ENCODE measurements at places on chromosomes 6 and 20.

DNA sequence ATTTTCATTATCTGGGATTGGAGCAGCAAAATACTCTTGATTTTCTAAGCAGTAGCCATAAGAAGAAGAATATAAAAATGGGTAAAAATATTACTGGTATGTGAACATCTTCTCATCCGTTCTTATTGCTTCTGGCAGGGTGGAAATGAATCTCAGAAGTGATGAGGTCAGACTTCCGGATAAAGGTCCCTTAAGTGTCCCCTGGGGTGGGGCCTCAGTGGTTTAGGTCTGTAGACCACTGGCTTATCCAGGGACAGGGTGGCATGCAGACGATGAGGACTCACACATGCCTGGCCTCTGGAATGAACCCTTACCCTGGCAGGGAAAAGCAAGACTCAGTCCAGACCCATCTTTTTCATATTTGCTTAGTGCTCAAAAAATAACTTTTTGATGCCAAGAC, 143.3 kb downstream of the UST start:
- H3K4me1 ChIP-seq: peaks cover 4% of the 10 kb centered on the region
- H3K27ac ChIP-seq: peak overlapping the region; percentile 40
- H3K27me3 ChIP-seq: no peaks in the 10 kb centered on the region
- H3K36me3 ChIP-seq: peaks cover 34% of the 10 kb centered on the region

DNA sequence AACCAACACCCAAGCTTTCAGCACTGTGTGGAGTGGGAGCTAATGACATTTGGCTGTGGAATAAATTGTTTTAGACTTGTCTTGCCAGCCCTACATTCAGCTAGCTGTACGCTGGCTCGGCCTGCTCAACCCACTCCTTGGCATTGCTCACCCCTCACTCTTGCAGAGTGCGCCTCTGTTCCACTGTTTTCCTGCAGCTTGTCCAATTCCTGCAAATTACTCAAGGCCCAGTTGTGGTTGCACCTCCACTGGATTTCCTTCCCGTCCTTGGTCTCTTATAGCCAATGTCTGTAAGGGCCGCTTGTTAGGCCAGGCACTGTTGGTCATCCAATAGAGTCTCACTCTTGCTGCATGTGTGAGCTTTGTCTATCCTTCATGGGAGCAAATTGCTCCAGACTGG, 289.2 kb upstream of the RNF24 start:
- H3K36me3 ChIP-seq: no peaks in the 10 kb centered on the region
- no peak for DNase-seq
- no peak overlapping the region for H3K4me3 ChIP-seq
- no peaks in the 10 kb centered on the region for H3K4me1 ChIP-seq

- H3K27me3 ChIP-seq: peaks cover 5% of the 10 kb centered on the region
- no peaks in the 10 kb centered on the region for H3K4me1 ChIP-seq
- no peaks in the 10 kb centered on the region for H3K36me3 ChIP-seq
- DNase-seq: no peak
- no peak overlapping the region for H3K27ac ChIP-seq
Observed at GRCh38 chr6:52053038-52053695, 34.2 kb downstream of the PKHD1 start.

DNA sequence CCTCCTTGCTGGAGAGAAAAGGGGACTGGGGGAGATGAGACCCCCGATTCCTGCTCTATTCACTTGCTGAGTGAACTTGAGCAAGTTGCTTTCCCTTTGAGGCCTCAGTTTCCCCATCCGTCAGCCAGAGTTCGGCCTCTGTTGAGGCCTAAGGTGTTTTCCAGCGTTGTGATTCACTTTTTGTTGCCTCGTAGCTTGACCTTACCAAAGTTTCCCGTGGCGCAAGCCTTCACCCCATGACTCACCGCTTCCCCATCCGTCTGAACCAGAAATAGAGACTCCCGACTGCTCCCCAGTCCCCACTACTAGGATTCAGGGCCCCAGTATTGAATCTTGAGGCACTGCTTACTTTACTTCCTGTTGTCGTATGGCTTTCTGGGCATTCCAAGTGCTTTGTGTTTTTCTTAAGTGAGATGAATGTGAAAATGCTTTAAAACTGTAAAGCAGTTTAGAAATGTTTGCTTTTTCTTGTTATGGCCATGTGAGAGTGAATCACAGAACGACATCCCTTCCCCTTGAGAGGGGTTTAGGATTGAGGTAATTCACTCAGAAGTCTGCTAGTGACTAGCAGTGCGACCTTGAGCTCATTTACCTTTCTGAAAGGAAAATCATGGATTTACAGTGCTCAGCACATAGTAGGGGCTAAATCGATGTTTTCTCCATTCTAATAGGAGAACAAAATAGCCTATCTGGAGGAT, 1.2 kb downstream of the CHMP4B start:
- H3K27ac ChIP-seq: peak overlapping the region; percentile 95
- peak overlapping the region; percentile 100 for H3K4me3 ChIP-seq
- no peak for DNase-seq
- H3K27me3 ChIP-seq: no peaks in the 10 kb centered on the region

DNA sequence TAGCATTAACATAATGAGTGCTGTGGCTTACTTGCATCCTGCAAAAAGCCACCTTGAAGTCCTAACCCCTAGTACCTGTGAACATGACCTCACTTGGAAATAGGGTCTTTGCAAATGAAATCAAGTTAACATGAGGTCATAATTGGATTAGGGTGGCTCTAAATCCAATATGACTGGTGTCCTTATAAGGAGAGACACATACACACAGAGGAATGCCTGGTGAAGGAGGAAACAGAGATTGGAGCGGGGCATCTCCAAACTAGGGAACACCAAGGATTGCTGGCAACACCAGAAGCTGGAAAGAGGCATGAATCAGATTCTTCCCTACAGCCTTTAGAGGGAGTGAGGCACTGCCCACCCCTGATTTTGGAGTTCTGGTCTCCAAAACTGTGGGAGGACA, 17.6 kb upstream of the RPS6KA2 start:
- peaks cover 8% of the 10 kb centered on the region for H3K27me3 ChIP-seq
- peaks cover 3% of the 10 kb centered on the region for H3K36me3 ChIP-seq
- H3K4me1 ChIP-seq: peaks cover 5% of the 10 kb centered on the region
- DNase-seq: no peak
- no peak overlapping the region for H3K4me3 ChIP-seq

- H3K27me3 ChIP-seq: no peaks in the 10 kb centered on the region
- no peaks in the 10 kb centered on the region for H3K36me3 ChIP-seq
- no peak overlapping the region for H3K4me3 ChIP-seq
- no peaks in the 10 kb centered on the region for H3K4me1 ChIP-seq
- no peak overlapping the region for H3K27ac ChIP-seq
Observed at GRCh38 chr6:165183071-165183470, 126.3 kb downstream of the C6orf118 start.

GRCh38 chr6:33315793-33316602, 1.5 kb downstream of the ZBTB22 start:
- peak overlapping the region; percentile 100 for H3K27ac ChIP-seq
- H3K4me3 ChIP-seq: peak overlapping the region; percentile 94
- DNase-seq: no peak

DNA sequence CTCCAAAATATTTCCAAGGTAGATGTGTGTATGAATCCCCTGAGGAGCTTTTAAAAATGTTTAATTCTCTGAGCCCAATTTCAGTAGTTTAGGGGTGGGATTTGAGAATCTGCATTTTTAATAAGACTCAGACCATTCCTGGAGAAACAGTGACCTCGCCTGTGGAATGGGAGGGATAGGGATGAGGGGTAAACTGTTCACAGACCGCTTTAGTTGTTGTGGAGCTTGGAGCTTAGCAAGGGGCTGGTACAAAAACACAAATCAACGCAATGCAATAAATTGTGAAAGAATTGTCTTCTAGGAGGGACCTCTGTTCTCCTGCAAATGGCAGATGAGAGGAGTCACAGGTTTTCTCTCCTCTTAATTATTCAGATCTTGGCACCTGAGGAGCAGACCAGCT, 239.3 kb upstream of the SULF2 start:
- no peak for DNase-seq
- no peak overlapping the region for H3K27ac ChIP-seq
- peaks cover 14% of the 10 kb centered on the region for H3K27me3 ChIP-seq
- H3K4me3 ChIP-seq: no peak overlapping the region
- peaks cover 4% of the 10 kb centered on the region for H3K4me1 ChIP-seq
- peaks cover 2% of the 10 kb centered on the region for H3K36me3 ChIP-seq

DNA sequence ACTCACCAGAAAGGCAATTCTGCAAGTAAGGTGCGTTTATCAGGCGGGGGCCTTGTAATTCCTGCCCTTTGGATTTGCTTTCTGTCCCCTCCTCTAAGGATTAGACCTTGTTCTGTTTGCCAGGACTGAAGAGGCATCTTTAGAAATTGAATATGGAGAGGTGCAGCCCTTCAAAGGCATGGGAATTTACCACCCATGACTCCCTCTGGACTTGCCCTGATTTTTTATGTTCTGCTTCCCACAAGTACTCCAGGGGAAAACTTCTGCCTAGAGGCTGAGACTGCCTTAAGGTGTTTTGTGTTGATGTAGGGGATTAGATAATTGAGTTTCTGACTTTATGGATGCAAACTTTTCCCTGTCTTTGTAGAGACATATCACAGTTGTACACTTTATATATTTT, 30.2 kb downstream of the SYTL3 start:
- H3K27me3 ChIP-seq: no peaks in the 10 kb centered on the region
- H3K27ac ChIP-seq: no peak overlapping the region
- H3K4me1 ChIP-seq: no peaks in the 10 kb centered on the region
- H3K4me3 ChIP-seq: no peak overlapping the region
- H3K36me3 ChIP-seq: peaks cover 7% of the 10 kb centered on the region
- DNase-seq: no peak

- H3K4me3 ChIP-seq: no peak overlapping the region
- H3K4me1 ChIP-seq: no peaks in the 10 kb centered on the region
- no peak overlapping the region for H3K27ac ChIP-seq
- no peaks in the 10 kb centered on the region for H3K36me3 ChIP-seq
- DNase-seq: no peak
Observed at GRCh38 chr6:73774311-73774774, 78.3 kb downstream of the CD109 start.

GRCh38 chr6:21731411-21732031, 138.0 kb downstream of the SOX4 start:
- H3K4me3 ChIP-seq: no peak overlapping the region
- H3K27ac ChIP-seq: no peak overlapping the region
- no peaks in the 10 kb centered on the region for H3K4me1 ChIP-seq
- no peak for DNase-seq

GRCh38 chr6:39806278-39806677, 14.1 kb downstream of the DAAM2 start:
- H3K27me3 ChIP-seq: peaks cover 7% of the 10 kb centered on the region
- no peaks in the 10 kb centered on the region for H3K36me3 ChIP-seq
- no peak overlapping the region for H3K27ac ChIP-seq
- DNase-seq: no peak
- no peak overlapping the region for H3K4me3 ChIP-seq

DNA sequence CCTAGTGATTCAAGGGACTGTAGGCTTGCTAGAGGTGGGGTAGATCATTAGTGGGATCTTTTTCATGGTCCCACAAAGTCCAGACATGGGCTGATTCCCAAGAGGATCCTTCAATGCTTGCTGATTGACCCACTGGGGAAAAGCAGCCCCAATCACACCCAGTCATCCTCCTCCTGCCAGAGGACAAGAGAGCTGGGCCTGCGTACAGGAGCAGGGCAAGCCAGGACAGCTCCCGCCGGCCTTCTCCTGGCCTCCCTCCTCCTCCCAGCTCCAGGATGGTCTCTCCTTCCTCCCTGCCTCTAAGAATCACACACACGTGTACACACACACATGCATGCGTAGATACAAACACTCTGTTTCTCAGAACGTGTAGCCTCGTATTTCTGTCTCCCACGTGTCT, 27.0 kb downstream of the KCNK15 start:
- H3K27me3 ChIP-seq: peaks cover 4% of the 10 kb centered on the region
- no peak overlapping the region for H3K4me3 ChIP-seq
- no peaks in the 10 kb centered on the region for H3K36me3 ChIP-seq
- no peak overlapping the region for H3K27ac ChIP-seq
- H3K4me1 ChIP-seq: peaks cover 12% of the 10 kb centered on the region

GRCh38 chr20:38393259-38393658, 41.9 kb downstream of the SNHG17 start:
- no peaks in the 10 kb centered on the region for H3K36me3 ChIP-seq
- H3K4me3 ChIP-seq: no peak overlapping the region
- H3K4me1 ChIP-seq: no peaks in the 10 kb centered on the region
- no peak for DNase-seq

DNA sequence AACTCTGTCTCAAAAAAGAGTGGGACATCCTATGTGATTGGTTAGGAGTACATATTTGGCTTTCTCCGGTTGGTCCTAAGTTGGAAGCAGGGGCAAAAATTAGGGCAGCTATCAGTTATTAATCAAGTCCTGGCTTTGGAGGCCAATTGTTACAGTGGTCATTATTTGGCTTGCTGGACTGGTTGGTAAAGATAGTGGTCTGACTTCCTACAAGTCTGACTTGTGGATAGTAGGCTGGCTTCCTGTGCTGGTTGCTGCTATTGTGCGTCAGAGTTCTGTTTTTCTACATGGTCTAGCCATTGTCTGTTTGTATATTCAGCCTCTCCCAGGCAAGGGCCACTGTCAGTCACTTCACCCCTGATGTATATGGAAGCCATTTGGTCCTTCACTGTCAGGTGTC, 7.0 kb downstream of the ACOT8 start:
- no peaks in the 10 kb centered on the region for H3K27me3 ChIP-seq
- peaks cover 2% of the 10 kb centered on the region for H3K4me1 ChIP-seq
- H3K27ac ChIP-seq: no peak overlapping the region
- H3K4me3 ChIP-seq: no peak overlapping the region
- peaks cover 11% of the 10 kb centered on the region for H3K36me3 ChIP-seq
- DNase-seq: no peak

DNA sequence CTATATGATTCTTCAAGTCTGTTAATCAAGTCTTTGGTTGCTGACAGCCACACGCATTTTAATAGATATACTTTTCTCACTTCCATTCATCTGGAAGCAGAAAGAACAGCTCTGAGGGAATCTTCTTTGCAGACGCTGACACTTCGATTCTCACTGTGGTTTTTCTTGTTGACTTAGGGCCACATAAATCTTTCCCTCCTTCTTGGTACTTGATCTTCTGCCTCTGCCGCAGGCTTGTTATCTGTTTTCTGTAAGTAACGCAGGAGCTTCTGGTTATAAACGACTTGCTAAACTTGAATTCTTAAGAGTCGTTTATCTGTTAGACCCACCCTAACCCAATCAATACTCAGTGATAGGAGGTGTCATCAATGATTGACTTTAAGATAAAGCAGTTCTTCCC, 268.8 kb upstream of the SULF2 start:
- DNase-seq: no peak
- H3K36me3 ChIP-seq: peaks cover 3% of the 10 kb centered on the region

- H3K4me3 ChIP-seq: no peak overlapping the region
- no peak for DNase-seq
- peaks cover 14% of the 10 kb centered on the region for H3K27me3 ChIP-seq
- no peak overlapping the region for H3K27ac ChIP-seq
Observed at GRCh38 chr6:7671076-7671475, 54.8 kb upstream of the BMP6 start.

Data from memory B cell (primary cell).